CD8-positive, alpha-beta T cell (primary cell): ENCODE measurements at places on chromosomes 12 and 14.

DNA sequence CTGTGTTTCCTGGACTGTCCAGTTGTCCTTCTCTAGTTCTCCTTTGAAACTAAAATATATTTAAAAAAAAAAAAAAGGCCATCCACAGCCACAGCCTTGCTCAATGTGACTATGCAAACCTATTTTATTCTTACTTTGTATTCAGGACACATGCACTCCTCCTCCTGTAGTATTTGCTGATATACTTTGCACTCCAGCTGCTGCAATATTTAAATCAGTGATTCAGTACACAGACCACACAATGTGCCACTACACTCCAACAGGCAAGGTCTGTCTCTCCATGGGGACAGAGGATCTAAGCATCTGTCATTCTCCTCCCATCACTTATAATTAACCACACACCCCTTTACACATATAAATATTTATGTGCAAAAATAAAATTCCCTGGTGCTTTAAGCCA lies 40.2 kb upstream of the CCDC196 start:
- no peak for DNase-seq

- DNase-seq, result no peak
These were observed 8.3 kb downstream of the RNASE6 start for GRCh38 chr14:20789230-20789813.

GRCh38 chr12:45281994-45282393 lies 66.1 kb downstream of the ANO6 start:
- DNase-seq, result no peak

DNA sequence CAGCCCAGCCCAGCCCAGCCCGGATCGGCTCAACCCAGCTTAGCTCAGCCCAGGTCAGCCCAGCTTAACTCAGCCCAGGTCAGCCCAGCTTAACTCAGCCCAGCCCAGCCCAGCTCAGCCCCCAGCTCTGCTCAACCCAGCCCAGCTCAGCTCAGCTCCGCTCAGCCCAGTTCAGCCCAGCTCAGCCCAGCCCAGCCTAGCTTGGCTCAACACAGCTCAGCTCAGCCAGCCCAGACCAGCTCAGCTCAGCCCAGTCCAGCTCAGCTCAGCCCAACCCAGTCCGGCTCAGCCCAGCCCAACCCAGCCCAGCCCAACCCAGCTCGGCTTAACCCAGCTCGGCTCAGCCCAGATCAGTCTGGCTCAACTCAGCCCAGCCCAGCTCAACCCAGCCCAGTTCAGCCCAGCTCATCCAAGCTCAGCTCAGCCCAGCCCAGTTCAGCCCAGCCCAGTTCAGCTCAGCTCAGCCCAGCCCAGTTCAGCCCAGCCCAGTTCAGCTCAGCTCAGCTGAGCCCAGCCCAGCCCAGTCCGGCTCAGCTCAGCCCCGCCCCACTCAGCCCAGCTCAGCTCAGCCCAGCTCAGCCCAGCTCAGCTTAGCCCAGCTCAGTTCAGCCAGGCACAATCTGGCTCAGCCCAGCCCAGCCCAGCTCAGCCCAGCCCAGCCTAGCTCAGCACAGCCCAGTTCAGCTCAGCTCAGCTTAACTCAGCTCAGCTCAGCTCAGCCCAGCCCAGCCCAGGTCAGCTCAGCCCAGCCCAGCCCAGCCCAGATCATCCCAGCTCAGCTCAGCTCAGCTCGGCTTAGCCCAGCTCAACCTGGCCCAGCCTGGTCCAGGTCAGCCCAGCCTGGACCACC lies 331.7 kb downstream of the TMEM121 start:
- DNase-seq, result peak; percentile 52

GRCh38 chr12:72053604-72054003 lies 115.0 kb downstream of the TPH2 start:
- no peak for DNase-seq

DNA sequence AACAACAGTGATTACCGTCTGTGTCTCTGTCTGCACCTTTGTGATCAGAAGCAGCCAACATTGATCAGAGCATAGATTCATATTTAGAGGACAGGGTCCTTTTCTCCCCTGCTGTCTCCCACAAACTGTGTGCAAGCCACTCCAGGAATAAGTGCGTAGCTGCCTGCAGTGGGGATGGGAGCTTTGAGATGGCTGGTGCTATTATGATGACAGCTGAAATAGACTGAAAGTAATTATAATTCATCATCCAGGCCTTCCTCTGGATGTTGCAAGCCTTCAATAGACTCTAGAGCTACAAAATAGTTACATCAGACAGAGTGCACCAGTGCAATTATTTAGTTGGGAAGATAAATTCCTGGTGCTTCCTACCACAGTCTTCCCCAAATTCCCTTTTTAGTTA lies 68.1 kb downstream of the BORCS5 start:
- DNase-seq, result no peak

GRCh38 chr14:95496690-95497259 lies 19.7 kb downstream of the SYNE3 start:
- DNase-seq, result no peak

DNA sequence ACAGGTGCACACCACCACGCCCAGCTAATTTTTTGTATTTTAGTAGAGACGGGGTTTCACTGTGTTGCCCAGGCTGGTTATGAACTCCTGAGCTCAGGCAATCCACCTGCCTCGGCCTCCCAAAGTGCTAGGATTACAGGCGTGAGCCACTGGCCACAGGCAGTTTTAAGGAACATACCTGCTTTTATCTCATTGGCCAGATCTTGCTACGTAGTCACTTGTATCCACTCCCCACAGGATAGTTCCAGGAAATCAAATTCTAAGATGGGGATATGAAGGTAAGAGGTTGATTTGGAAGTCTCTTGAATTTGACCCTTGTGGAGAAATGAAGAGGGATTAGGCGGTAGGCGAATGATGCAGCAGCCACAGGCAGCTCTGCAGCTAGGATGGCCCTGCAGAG lies 8.8 kb upstream of the PLEKHG6 start:
- DNase-seq, result no peak

DNA sequence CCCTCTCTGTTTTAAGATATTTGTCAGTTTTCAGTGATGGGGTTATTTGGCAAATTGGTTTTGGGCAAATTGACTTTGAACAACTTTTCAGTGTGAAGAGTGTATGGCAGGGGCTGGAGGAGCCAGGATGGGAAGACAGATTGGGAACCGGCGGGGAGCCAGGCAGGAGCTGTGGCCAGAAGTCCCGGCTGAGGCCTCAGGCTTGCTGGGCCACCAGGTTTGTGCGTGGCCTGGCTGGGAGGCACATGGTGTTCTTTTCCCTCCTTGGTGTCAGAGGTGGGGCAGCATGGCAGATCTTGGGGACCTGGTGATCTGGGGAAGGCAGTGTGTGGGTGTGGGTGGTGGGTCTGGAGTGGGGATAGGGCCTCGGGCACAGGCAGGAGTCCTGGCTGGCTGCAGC lies 61.1 kb downstream of the SLC25A47 start:
- DNase-seq, result no peak

- no peak for DNase-seq
These were observed 26.6 kb downstream of the NT5DC3 start for GRCh38 chr12:103814436-103814835.

- DNase-seq, result no peak
These were observed 132.6 kb downstream of the BMP4 start for GRCh38 chr14:53824061-53824460.

DNA sequence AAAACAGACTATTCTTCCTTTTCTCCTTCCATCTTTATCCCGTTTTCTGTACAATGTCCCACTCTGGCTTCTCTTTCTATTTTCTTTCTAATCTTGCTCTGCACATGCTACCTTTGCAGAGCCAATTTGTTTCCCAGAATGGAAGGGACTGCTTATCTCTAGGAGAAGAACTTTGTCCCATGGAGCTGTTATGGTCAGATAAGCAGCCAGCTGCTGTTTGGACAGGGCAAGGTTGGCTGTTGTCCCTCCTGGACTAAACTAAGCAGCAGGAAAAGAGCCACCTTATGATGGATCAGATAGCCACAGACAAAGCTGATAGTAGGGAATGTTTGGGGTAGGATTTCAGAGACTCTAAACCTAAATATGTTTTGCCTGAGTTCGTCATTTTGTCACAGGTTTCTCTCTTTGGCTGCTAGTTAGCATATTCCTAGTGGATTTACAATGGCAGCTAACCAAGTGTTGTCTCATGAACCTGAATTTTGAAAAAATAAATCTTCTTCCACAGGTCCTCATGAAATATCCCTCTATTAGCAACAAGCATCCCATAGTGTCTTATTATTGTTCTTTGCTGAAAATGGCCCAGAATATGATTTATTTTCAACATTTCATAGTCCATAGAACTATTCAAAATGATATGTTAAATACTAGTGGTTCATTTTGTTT lies 262.8 kb downstream of the SLC16A7 start:
- DNase-seq, result no peak

- no peak for DNase-seq
These were observed 226.6 kb upstream of the TMTC1 start for GRCh38 chr12:30010071-30011052.

- no peak for DNase-seq
These were observed 6.1 kb upstream of the IL26 start for GRCh38 chr12:68231691-68232090.

DNA sequence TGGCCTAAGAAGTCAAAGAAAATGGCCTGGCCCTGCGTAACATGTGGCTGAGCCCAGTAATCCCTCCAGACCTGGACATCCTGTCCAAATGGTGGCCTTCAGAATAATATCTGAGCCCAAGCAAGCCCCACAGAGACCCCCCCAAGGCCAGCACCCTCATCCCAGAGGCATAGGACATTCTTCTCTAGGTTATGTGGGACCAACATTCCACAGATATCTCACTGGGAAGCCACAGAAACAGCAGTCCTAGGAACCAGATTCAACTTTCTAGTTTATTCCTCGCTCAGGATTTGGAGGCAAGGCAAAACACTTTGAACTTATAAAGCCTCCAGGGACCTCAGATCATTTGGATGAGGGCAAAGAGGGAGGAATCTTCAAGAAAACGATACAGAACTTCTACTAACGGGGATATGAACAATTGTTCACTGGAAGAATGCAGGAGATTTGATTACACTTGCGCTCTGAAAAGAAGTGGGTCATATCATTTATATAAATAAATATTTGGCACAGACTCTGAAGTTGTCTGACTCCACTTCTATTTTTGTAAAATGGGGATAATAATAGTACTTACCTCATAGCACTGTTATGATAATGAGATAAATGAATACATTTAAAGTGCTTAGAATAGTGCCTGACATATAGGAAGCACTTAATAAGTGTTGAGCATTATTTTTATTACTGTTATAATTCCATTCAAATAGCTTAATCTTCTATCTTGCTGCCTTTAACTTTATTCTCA lies 171.5 kb downstream of the NUAK1 start:
- no peak for DNase-seq

DNA sequence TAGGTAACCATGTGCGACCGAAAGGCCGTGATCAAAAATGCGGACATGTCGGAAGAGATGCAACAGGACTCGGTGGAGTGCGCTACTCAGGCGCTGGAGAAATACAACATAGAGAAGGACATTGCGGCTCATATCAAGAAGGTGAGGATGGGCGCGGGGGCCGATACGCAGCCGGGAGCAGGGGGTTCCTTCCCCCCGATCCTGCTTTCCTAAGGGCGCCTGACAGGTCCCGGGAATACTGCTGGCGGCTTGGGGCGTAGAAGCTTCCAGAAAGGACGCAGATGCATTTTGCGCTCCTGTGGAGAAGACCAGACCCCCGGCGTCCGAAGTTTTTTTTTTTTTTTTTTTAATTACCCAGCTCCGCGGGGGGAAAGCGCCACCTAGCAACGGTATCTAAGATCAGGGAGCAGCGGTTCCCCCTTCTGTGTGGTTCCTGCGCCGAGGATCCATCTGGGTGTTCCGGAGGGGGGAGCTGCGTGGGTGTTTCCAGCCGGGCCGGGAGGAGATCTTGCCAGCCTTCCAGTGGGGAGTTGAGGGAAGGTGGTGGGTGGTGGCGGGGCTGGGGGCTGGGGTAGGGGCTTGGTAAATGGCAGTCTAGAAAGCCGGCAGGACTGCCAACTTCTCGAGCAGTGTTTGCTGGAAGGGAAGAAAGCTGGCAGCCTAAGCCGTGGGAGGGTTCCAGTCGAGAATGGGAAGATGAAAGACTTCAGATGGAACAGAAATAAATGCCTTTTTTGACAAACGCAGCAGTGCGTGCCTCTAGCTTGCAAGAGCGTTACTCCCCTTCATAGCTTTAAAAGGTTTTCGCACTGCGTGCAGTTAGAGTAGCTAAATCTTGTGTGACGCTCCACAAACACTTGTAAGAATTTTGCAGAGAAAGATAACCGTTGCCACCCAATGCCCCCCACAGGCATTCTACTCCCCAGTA lies 764 bp downstream of the DYNLL1 start:
- peak; percentile 44 for DNase-seq

DNA sequence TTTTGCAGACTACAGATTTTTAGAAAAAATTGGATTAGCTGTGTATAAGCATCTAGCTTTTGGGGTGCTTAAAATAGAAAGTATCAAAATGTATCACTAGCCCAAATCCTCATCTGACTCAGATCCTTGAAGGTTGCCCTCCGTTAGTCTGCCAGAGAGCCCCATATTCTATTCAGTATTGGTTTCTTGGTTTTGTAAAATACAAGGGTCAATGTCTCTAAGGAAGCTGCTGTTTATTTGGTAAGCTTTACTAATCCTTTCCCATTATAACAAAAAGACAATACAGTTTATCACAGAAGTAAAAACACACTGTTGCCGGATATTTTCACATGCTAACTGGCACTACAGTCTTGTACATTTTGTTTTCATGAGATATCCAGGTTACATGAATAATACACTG lies 92.8 kb upstream of the PTHLH start:
- no peak for DNase-seq
